ENCODE measurements at places on chromosomes 2 and 18.

DNA sequence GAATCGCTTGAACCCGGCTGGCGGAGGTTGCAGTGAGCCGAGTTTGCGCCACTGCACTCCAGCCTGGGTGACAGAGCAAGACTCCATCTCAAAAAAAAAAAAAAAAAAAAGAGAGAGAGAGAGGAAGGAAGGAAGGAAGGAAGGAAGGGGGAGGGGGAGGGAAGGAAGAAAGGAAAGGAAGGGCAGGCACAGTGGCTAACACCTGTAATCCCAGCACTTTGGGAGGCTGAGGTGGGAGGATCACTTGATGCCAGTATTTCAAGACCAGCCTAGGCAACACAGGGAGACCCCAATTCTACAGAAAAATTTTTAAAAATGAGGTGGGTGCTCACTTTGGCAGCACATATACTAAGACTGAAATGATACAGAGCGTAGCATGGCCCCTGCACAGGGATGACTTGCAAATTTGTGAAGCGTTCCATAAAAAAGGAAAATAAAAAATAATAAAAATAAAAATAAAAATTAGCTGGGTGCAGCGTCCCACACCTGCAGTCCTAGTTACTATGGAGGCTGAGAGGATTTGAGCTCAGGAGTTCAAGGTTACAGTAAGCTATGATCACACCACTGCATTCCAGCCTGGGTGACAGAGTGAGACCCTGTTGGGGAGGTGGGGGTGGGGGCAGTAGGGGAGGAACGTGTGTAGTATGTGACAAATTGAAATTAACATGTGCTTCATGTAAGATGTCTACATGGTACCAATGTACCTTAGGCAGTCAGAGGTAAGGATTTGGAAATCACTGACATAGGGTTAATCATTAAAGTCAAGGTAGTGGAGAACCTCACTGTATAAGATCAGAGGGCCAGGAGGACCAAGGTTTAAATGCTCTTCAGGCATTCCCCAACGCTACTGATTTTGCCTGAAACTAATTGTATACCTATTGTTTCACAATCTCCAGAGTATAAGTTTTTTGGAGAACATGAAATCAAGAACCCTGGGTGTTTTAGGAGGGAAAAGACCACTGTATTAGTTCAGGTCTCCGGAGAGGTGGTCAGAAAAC is 1.4 kb downstream of the WDCP start:
- no peak for DNase-seq

DNA sequence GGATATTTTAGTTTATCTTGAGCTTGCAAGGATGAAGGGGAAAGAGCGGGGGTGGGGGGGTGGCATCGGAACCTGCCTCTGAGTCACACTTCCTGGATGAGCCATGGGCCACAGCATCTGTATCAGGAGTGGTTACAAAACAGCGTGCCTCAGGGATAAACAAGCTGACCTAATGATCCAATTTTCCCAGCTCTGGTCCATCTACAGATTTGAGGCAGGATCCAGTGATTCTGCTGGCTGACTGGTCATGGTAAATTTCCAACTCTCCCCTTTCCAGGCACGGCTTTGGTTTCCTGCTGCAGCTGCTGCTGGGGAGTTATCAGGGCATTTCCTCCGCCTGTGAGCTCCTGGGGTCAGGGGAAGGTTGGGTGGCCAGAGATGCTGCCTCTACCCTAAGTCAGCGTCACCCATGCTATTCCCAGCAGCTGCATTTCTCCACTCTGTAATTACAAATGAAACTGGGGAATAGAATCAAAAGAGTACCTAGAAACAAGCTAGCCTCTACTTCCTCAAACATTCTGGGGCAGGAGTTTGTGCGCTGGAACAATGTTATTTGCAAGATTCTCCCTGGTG is 4.7 kb upstream of the HPCAL1 start:
- no peak for DNase-seq

DNA sequence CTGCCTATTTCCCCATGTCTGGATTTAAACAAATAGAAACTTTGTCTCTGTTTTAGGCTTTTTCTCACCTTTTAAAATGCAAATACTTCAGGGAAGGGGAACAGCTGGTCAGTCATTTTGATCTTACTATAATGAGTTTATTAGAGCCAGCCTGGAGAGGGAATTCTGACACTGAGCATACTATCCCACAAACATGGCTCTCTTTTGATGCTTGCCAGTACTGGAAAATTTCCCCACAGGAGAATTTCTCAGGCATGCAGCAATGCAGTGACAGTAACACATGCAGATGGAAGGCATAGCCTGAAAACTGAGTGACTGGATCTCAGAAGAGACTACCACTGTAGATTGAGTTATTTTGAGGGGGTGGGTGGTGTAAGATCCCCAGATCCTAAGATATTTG is 974.3 kb upstream of the CELF4 start:
- no peak for DNase-seq

GRCh38 chr2:96107708-96108065 is 8.7 kb downstream of the ADRA2B start:
- DNase-seq = no peak

GRCh38 chr2:80579756-80580155 is 275.2 kb upstream of the LRRTM1 start:
- DNase-seq = no peak

GRCh38 chr2:60675301-60675700 is 80.8 kb upstream of the PAPOLG start:
- DNase-seq = no peak

DNA sequence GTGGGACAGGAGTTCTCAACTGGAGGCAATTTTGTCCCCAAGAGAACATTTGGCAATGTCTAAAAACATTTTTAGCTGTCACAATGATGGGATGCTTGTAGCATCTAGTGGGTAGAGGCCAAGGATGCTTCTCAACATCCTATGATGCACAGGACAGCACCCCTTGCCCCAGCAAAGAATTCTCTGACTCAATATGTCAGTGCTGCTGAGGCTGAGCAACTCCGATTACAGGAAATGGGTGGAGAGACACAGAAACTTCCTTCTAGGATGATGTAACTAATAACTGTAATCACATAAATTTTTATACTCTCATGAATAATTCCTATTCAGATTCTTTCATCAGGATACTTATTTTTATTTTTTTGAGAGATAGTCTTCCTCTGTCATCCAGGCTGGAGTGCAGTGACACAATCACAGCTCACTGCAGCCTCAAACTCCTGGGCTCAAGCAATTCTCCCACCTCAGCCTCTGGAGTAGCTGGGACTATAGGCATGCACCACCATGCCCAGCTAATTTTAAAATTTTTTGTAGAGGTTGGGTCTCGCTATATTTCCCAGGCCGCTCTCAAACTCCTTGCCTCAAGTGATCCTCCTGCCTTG is 120.3 kb upstream of the ACAA2 start:
- DNase-seq = no peak

DNA sequence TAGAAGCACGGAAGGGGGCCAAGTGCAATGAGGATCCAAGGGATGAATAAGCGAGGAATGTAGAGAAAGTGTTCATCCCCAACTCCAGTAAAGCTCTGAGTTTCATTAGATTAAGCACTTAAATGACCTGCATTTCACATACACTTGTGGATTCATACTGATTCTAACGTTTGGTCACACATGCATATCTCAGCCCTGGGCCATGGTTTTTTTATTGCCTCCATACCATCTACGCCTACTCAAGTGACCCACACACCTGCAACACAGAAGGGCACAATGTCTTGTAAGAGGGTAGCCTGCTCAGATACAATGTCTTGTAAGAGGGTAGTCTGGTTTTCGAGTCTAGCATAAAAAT is 566 bp upstream of the MRPS5 start:
- DNase-seq = no peak

DNA sequence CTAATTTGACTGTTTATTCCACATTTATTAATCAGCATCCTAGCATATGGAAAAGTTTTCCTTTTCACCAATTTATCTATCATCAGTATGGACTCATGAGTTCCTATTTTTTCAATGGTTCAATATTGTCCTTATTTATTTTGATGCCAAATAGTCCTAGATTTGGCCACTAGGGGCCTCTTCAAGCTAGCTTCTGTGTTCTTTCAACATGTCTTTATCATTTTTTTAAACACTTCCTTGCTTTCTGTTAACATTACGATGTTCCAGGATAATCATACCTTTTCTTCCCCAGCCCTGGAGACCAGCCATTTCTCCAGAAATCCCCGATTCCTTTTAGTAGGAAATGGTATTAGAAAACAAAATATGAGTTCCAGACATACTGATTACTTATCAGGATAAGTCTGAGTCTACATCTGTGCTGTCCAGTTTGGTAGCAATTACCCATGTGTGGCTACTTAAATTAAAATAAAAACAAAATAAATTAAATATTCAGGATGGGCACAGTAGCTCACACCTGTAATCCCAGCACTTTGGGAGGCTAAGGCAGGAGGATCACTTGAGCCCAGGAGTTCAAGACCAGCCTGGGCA is 70.6 kb downstream of the RPE start:
- no peak for DNase-seq

DNA sequence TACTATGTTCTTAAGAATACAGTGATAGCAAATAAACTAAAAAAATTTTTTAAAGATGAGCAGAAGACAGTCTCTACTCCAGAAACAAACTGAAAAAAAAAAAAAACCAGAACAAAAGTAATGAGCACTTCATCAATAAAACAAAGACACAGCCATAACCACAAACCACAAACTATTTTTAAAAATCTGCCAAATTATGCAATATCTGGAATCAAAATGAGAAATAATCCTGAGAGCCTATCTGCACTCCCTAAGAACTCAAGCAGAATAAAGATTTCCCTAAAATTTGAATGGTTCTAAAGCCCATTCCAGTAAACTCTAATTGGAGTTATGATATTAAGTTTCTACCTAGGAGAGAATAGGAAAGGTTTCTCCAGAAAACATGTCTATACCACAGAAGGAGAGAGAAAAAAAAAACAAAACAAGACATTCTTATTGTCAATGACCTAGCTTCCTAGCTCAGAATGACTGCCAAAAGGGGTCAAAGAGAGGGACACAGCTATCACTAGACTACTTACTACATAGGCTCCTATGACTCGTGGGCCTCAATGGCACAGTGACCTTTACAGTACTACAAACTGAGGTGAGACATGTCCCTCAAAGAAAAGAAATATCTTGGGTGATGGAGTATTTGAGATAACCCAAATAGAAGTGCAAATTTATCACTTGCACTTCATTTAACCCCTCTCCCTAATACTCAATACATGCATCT is 262.8 kb downstream of the ZEB2 start:
- no peak for DNase-seq

DNA sequence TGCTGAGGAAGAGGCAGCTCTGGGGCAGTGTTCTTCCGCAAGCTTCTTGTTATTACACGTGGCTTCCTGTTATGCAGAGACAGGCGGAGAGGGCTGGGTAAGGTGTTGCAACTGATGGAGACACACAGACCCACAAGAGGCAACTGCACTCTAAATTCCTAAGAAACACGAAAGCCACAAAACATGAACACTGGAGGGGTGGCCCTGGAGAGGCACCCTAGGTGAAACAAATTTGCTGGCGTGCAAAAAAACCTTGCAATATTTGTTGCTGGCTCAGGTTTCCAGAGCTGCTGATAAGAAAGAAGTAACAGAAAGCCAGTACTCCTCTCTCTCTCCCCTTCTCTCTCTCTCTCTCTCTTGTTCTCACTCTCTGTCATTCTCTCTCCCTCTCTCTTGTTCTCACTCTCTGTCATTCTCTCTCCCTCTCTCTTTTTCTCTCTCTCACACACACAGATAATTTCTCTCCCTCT is 31.8 kb downstream of the ARHGAP25 start:
- peak; percentile 43 for DNase-seq

GRCh38 chr2:62349788-62350187 is 153.9 kb downstream of the B3GNT2 start:
- DNase-seq = no peak

GRCh38 chr2:46873604-46874068 is 42.0 kb downstream of the MCFD2 start:
- DNase-seq = no peak

Data from activated T-helper 1 cell treated with anti-CD3 and anti-CD28 coated beads, Interleukin-2, amount 50 U/mL, for 16 hours (primary cell).